ENCODE measurements at places on chromosomes 6 and 20. TPM values are rescaled to one million over a fixed set of nuclear protein-coding genes. Genes with fewer than 3 reads are reported as not detected.

GRIK2 gene
- total RNA-seq: 3.0 TPM

DNA sequence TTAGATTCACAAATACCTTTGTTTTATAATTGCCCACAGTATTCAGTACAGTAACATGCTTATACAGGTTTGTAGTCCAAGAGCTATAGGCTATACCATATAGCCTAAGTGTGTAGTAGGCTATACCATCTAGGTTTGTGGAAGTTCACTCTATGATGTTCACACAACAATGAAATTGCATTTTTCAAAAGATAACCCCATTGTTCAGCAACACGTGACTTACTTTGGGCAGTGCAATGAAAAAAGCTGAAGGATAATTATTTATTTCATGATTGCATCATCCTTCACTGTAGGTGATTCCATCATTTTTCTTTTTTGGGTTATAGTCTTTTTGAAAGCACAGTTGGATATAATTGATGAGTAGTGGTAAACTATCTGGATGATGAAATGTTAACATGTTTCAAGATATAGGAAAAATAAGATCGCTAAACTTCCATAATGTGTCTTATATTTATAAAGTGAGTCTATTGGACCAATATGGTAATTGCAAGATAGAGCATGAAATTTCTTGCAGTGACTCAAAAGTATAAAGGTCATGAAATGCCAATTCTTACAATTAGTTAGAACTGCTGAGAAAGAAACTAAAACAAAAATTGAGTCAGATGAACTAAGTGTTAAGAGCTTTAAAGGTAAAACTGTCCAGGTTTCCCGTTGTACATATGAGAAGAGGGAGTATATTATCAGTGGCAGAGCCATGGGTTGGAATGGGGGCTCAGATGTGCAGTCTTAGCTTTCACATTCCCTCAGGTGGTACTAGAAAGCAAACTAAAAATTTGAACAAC is 164.4 kb downstream of the ZFAND3 start:
- no peaks in the 10 kb centered on the region for H3K36me3 ChIP-seq
- H3K4me1 ChIP-seq: peaks cover 16% of the 10 kb centered on the region
- no peak overlapping the region for H3K4me3 ChIP-seq
- DNase-seq: no peak

DNA sequence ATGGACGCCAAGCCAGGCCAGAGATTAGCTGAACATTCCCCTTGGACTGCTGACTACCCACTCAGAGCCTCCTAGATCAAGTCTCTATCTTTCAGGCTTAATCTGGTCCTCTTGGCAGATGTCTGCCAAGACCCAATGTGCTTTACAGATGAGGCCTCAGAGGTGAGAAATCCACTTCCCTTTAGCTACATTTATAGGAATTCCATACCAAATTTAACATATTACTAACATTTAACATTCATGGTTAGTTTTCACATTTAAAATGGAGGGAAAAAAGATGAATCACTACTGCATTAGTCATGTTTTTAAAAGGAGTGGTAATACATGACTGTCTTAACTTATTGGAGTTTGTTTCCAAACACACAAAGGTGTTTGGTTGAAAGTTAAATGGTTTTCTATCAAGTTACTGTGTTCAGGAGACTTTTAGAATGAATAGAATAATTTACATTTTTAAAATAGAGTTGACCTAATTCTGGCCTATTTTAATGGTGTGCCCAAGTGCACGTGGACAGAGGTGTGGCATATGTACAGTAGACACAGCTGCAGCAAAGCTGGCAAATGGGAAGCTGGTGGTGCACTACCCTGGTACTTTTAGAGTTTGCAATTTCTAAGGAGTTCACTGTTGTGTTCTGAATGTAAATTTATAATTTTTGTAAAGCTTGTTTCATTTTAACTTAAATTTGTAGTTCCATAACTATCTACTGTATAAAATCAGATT is 41.9 kb upstream of the CALHM6 start:
- DNase-seq: no peak
- H3K27me3 ChIP-seq: no peaks in the 10 kb centered on the region
- no peak overlapping the region for H3K4me3 ChIP-seq
- H3K36me3 ChIP-seq: no peaks in the 10 kb centered on the region
- H3K27ac ChIP-seq: no peak overlapping the region

DNA sequence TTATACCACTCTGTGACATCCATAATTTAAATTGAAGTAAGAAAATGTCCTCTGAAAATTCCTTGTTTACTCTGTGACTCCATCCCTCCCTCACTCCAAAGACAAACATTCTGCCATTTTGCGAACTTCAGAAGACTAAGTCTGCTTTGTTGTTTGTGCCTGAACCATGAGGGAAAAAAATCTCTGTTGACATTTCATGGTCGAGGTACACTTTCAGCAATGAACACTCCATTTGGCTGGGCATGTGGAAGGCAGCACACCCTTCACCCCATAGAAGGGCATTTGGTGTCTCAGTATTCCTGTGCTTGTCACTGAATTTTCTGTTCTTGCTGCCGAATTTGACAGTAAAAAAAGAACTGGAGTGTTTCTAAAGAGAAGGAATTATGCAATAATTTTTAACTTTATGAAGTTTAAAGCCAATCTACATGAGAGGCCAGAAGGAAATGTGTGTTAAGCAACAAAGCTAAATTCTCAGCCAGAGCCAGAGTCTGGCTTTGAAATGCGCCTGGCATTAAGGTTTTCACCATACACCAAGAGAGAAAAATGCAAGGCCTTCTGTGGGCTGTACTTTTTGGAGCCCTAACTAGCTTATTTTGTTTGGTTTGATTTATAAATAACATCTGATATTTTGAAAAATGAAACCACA is 4.7 kb upstream of the PBOV1 start:
- no peaks in the 10 kb centered on the region for H3K4me1 ChIP-seq
- H3K27ac ChIP-seq: no peak overlapping the region
- no peaks in the 10 kb centered on the region for H3K27me3 ChIP-seq
- no peak for DNase-seq
- no peaks in the 10 kb centered on the region for H3K36me3 ChIP-seq
- no peak overlapping the region for H3K4me3 ChIP-seq

DNA sequence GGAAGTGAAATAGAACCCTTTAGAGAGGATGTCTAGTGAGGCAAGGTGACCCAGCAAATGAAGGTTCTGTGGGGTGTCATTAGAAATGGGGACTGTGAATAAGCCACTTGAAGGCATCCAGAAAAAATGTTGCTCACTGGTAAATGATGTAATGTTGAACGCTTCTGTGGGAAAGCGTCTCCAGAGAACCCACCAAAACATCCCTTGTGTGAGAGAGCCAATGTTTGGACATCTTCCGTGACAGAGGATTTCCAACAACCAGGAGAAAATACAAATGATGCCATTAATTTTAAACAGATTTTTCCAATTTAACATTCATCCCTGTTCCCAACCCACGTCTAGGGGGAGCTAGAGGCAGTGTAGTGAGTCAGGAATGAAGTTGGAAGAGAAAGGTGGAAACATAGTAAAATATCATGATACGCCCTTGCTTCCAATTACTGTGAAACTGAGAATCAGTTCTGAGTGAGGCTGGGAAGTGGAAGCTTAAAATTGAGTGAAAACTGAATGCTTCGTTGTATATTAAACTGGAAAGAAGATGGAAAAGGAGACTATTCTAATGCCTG is 584.2 kb downstream of the CD109 start:
- H3K4me3 ChIP-seq: no peak overlapping the region
- H3K36me3 ChIP-seq: no peaks in the 10 kb centered on the region
- no peaks in the 10 kb centered on the region for H3K27me3 ChIP-seq
- H3K4me1 ChIP-seq: no peaks in the 10 kb centered on the region
- DNase-seq: no peak

DNA sequence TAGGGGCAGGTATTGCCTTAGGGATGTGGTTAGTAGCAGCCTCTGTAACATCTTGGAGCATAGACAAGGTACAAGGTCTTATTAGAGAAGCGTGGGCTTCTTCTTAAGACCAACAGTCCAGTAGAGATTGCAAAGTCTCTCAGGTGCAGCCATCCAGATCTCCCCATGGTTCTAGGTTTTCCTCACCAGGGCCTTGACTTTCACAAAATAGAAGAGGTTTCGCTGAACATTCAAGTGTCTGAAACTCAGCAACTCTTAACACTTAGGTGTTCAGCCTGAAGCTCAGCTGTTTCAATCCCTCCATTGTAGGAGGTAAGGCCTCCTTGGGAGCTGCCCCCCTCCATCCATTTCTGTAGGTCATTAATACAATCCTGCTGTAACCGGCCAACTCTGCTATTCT is 44.4 kb downstream of the GOPC start:
- no peaks in the 10 kb centered on the region for H3K36me3 ChIP-seq
- no peak for DNase-seq
- no peak overlapping the region for H3K27ac ChIP-seq
- no peaks in the 10 kb centered on the region for H3K27me3 ChIP-seq
- no peaks in the 10 kb centered on the region for H3K4me1 ChIP-seq

SYCP2L gene
- 1.3 TPM for total RNA-seq

PNRC1 gene
- total RNA-seq: 342 TPM

SLC26A8 gene
- 0.26 TPM for total RNA-seq

ADGRG6 gene
- 15.7 TPM for total RNA-seq
